Neural progenitor cell (in vitro differentiated cells): ENCODE measurements at places on chromosomes 5 and 9. TPM values are rescaled to one million over a fixed set of nuclear protein-coding genes. Genes with fewer than 3 reads are reported as not detected.

COL5A1 gene
- total RNA-seq: 6.1 and 14.2 TPM in 2 replicates

DNA sequence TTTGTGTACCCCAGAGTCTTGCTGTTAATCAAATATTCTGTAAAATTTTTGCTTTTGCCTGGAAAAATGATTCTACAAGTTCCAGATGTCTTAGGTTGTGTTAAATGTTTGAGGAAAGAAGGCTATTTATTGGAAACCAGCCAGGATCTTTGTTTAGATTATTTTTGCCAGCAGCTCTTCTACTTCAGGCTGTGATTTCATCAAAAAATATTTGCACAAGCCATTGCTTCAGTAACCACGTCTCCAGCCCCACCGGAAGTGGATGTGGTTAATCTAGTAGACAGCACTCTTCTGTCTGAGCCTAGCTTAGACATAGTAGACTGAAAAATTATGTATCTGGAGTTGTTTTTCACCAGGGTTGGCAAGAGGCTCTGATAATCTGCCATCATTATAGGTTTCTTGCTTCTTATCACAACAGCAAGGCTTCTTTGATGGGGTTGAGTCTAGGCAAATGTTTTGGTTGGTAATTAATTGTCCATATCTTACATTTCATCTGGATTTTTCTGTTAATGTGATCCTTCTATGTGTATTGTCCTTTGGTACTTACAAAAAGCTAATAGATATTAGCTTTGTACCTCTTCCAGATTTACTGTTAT, 17.1 kb downstream of the KCTD16 start:
- DNase-seq: no peak

DNA sequence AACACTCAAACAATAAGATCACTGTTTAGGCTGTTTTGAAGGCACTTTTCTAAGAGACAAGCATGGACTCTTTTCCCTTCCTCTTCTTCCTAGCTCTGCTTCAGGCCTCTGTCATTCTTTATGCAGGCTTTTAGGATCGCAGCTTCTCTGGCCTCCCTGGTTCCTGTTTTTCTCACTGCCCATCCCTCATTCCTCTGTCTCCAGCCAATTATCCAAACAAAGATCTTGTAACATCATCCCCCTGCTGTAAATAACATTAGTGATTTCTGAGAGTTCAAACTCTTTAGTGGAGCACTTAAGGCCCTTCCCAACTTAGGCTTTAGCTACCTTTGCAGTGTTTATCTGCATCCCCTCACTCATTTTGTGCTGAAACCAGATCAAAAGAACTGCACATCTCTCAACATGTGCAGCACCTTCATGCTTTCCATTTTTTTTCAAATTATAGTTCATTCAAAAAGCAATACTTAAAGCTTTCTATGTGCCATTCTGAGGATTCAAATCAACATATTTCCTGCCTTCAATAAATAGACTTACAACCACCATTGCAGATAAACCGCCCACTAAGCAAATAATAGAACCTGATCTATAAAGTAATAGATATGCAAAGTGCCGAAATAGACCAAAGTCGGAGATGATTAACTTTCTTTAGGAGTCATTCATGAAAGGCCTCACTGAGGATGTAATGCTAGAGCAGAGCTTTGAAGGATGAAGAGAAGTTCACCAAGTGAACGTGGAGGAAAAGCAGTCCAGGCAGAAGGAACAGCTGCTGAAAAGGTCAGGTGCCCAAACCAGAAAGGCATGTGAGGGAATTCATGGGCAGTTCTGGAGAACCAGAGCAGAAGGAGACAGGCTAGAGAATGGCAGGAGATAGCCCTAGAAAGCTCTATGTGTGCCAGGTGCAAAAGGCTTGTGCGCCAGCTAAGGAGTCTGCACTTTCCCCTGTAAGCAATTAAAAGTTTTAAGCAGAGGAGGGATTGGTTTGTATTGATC, 95.8 kb upstream of the ZNF366 start:
- no peak for DNase-seq

DNA sequence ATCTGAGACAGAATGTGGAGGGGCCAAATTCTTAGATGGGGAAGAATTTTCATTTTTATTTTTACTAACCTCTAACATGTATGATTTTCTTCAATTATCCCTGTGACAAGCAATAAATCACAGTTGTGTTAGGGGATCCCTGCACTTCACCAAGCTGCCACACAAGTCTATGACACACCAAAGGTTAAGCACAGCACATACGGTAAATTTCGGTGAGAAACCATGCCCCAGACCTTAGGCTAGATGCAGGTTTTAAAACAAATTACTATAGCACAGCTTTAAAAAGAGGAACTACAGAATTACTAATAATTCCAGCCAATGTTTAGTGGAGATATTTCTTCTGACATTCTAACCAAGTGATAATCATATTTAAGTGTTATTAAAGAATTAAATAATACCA, 175.7 kb upstream of the RORB start:
- DNase-seq: no peak

DNA sequence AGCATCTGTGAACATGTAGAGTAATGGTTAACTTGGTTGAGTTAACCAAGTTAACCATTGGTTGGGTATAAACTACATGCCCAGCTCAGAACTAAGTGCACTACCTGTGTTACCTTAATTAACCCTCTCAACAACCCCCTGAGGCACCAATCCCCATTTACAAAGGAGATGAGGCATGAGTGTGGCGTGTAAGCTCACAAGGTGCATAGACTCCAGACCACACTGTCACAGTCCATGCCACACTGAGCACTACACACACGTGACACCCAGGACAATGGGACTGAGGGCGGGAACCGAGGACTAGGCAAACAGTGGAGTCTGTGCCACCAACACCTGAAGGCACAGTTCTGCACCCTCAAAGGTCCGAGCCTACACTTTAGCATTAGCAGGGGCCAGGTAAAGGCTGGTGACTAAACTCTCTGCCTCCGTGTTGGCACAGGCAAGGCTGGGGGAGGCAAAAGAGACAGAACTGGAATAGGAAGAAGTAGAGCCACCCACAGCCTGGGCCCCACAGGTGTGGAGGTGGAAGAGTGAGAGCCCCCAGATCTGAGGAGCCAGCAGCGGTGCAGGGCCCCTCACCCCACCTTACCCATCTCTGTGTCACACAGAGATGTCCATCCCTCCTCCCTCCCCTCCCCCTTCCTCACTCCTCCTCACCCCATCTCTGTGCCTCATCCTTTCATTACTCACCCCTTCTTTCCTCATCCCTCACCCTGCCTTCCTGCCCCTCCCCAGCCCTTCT, 2.2 kb upstream of the DNAJB5 start:
- DNase-seq: no peak

DNA sequence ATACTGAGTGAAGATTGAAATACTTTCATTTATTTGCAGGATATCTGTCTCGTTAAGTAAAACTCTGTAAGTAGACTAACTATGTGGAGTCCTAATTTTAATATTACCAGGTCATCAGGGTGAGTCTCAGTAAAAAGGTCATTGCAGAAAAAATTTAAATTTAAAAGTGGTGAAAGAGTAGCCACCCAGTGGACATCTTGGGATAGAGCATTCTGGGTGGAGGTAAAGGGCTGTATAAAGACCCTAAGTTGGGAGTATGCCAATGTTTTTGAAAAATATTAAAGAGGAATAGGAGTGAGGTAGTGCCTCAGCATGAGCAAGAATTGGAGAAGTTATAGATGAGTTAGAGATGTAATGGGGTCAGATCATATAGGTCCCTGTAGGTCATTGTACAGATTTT, 145.5 kb downstream of the HMHB1 start:
- no peak for DNase-seq

TNFSF15 gene
- not detected in 2 replicates for total RNA-seq

- no peak for DNase-seq
Observed at GRCh38 chr5:90901261-90901660, 342.7 kb downstream of the ADGRV1 start.

SLC34A3 gene
- not detected in 2 replicates for total RNA-seq
